WTC11 (cell line): ENCODE measurements at places on chromosomes 6 and 20.

DNA sequence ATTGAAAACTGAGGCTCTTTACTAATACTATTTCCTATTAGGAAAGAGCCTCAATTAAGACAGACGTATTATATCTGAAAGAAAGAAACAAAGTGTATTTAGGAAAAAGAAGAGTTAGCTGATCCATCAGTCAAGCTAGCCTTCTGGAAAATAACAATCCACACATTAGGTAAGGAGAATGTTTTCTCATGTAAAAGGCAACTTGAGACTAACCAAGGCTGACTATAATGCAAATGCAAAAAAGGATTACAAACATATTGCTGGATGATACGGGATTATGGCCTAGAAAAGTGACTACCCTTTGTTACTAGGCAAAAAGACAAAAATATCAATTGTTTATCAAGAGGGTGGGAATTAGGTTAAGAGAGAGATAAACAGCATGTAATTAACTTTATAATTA is 176.9 kb downstream of the RFPL4B start:
- no peak for DNase-seq

DNA sequence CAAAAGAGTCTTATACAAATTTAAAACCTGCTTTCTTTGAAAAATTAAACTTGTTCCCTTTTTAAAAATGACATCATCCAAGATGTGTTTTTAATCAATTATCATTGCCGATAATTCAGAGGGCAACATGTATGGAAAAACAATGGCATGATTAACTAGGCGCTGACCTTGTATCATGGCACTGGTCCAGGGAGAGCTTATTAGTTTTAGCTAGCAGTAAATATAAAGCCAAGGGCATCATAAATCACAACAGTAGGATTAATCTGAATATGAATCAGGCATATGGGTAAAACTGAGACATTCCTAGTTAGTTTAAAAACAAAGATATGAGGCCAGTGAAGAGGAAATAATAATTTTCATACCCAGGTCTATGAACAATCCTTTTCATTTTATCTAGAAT is 374.0 kb downstream of the HDGFL1 start:
- no peak for DNase-seq

DNA sequence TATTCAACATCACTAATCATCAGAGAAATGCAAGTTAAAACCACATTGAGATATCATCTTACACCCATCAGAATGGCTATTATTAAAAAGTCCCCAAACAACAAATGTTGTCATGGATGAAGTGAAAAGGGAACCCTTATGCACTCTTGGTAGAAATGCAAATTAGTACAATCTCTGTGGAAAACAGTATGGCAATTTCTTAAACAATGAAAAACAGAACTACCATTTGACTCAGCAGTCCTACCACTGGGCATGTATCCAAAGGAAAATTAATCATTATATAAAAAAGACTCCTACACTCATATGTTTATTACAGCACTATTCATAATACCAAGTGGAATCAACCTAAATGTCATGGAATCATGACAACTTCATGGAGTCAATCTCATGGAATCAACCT is 611.3 kb upstream of the GJE1 start:
- DNase-seq, result no peak

DNA sequence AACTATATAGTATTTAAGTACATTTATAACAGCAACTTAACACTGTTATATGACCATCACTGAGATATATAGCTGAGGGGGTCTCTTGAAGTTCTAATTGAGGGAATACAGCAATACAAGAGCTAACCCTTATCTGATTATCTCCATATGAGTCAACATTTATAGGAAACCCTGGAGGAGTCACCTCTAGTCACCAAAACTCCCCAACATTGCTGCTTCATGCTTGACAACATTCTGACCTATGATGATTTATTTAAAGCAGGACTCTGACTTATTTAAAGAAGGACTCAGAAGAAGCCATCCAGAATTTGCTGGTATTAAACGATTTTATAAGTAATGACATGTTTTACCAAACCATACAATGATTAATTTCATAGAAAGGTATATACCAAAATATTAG is 182.6 kb upstream of the NOX3 start:
- no peak for DNase-seq

GRCh38 chr6:125814481-125814880 is 23.7 kb downstream of the NCOA7 start:
- no peak for DNase-seq

DNA sequence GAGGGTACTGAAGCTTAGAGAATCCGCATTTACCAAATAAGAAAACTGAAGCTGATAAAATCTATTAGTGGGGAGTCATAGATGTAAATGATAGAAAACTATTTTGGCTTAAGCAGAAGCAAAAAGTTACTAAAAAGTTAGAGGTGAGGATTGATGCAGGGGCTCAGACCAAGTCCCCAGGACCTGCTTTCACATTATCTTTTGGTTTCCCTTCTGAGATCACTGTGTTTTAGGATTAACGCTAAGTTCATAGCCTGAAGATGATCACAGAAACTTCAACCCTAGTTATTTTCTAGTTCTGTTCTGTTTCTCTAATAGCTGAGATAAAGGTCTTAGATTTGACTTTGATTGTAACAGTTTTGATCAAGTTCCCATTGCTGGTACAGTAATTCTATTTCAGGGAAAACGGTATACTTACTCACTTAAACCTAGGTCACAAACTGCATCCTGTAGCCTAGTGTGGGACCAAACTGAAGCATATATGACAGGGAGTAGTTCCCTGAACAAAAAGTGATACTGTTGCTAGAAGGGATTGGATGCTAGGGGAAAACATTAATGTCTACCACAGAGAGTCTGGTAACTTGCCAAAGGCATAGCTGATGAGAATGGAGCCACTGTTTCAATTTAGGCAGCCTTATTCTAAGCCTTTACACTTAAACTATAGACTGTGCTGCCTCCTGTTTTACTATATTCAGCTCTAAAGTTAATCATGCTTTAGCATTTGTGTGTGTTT is 13.1 kb downstream of the CYB5R4 start:
- DNase-seq, result no peak

DNA sequence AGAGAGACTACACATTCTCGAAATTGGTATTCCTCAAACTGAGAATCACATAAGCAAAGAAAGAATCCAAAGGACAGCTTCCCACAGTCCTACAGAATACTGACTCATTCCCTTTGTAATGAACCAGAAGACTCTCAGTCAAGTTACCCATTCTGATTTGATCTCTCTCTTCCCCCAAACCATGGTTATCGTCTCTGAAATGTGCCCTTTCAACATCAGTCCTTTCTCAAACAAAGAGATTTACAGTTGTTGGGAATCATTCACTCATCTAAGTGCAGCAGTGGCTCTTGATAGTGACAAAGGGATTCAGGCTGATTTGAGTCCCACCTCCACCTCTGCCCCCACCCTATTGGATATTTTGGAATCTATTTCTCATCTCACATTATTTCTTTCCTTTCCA is 15.0 kb upstream of the RSPO3 start:
- no peak for DNase-seq

DNA sequence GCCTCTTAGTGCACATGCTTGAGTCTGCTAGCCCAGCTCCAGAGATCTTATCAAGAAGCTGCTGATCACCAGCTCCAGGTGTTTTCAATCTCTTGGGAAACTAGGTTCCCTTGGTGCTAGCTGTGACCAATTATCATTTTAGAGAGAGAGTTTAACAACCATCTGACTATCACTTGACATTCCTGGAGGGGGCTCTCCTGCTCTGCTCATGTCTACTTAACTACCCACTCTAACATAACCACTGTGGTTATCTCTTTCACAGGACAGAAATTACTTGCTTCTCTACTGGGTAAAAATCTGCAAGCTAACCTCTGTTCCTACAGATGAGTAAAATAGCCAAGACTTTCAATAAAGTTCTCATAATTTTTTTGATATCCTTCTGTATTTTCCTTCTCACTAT is 823.4 kb upstream of the GJE1 start:
- no peak for DNase-seq

- no peak for DNase-seq
Measured at GRCh38 chr6:87938287-87938686, 109.4 kb upstream of the SPACA1 start.
